ENCODE measurements at places on chromosomes 7 and 10.

DNA sequence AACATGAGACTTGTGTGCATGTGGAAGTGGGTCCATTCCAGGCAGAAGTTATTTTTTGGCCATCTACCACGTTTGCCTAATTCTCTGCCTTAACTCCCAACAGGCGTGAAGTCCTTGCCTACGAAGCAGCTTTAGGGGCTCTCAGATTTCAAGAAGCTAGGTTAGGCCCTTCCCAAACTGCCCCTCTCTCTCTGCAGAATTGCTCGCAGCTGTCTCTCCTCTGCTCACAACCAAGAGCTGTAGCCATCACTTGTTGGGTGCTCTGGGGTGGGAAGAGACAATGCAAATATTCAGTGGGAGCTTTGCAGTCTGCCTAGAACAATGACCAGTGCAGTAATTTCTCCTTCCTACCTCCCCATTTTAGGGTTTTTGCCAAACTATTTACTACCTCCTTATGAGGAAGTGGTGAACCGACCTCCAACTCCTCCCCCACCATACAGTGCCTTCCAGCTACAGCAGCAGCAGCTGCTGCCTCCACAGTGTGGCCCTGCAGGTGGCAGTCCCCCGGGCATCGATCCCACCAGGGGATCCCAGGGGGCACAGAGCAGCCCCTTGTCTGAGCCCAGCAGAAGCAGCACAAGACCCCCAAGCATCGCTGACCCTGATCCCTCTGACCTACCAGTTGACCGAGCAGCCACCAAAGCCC lies 24.9 kb downstream of the CYP17A1 start:
- DNase-seq: no peak

- no peak for DNase-seq
Observed at GRCh38 chr10:3702569-3702968, 82.4 kb downstream of the KLF6 start.

DNA sequence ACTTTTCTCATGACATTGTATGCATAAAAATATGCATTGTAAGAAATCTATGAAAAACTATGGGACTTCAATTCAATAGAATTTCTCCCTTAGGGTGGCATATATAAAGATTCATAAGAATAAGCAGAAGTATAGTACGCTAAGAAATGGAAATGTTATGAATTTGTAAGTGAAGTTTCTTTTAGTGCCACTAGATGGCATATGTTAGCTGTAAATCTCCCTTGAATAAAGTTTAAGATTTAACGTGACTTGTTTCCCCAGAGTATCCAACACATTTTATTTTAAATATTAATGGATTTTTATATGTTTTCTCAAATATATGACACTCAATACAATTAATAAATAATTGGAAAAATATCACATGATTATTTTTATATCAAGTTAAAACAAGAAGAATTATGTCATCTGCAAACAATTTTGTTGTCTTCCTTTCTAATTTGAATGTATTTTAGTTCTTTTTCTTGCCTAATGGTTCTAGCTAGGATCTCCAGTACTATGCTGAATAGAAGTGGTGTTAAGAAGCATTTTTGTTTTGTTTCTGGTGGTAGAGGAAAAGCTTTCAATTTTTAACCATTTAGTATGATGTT lies 287.2 kb downstream of the HGF start:
- no peak for DNase-seq

DNA sequence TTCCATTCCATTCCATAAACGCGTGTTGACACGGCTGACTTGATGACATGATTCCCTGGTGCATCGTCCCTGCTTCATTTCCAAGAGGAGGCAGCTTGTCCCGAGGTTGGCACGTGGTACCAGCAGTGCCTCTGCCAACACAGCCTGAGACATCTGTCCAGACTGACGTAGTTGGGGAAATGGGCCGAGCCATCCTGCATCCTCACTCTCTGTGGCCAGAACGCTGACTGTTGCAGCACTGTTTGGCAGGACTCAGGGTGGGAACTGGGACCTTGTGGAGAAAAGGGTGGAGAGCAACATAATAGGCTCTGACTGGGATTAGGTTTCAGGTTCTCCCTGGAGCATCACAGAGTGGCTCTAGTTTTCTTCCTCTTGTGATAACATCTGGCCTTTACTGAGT lies 118.6 kb upstream of the BTBD16 start:
- DNase-seq: no peak

DNA sequence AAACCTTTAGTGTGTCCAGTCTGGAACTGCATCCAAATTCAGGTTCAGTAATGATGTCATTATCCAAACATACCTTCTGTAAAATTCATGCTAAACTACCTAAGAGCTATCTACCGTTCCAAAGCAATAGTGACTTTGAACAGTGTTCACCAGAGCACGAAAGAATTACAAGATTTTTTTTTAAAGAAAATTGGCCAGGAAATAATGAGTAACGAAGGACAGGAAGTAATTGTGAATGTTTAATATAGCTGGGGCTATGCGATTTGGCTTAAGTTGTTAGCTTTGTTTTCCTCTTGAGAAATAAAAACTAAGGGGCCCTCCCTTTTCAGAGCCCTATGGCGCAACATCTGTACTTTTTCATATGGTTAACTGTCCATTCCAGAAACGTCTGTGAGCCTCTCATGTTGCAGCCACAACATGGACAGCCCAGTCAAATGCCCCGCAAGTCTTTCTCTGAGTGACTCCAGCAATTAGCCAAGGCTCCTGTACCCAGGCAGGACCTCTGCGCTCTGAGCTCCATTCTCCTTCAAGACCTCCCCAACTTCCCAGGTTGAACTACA lies 694 bp upstream of the FAS start:
- no peak for DNase-seq

GRCh38 chr7:97480772-97481390 lies 251.0 kb upstream of the TAC1 start:
- DNase-seq: no peak

DNA sequence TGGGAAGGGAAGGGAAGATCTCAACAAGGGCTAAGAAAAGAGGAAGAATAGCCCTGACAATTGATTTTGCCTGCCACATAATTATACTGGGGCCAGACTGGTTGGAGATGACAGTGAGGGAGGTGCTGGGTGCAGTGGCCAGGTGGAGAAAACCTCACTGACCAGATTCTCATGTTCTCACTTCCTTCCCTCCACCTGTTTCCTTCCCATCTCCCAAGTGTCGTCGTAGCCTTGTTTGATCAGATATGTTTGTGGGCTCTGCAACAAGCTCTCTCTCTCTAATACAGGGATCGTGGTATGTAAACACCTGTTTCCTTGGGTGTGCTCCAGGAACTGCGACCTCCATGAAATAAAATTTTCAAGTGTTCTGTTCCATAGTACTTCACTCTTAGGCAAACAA lies 60.2 kb downstream of the VCL start:
- no peak for DNase-seq

DNA sequence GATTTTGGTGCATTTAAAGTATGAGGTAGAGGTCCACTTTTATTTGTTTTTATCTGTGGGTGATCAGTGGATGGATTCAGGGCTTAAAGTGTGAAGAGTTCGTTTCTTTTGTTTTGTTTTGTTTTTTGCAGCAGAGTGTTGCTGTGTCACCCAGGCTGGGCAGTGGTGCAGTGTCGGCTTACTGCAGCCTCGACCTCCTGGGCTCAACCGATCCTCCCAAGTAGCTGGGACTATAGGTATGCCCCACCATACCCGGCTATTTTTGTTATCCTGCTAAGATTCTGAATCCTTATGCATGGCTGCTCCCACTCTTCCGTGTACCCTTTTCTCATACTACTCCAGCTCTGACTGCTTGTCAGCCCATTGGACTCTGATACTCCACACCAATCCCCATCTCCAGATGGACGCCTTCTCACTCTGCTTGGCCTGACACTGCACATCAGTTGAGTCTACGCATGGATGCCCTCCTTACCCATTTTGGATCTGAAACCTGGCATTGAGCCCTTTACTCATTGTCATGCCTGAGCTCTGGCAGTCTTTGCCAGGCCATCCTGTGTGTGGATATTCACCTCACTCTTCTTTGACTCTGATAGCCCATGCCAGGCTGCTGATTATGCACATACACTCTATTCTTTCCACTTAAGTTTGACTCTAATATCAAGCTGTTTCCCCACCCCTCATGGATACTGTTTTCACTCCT lies 119.5 kb downstream of the CCSER2 start:
- DNase-seq: no peak

DNA sequence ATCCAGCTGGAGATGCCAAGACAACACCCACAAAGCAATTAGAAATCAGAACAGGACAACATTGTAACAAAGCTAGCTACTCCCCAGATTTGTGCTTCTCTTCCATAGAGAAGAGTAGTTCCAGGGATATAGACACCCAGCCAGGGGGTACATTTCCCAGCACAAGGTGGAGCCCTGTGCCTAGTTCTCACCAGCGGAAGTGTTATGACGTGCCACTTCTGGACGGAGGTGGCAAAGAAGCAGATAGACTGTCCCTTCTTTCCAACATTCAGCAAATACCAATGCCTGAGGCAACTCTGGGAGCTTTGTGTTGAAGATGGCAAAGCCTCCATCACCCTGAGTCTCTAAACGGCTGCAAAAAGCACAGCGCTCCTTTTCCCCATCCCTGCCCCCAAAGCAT lies 23.4 kb upstream of the GSAP start:
- DNase-seq: no peak

GRCh38 chr7:35754741-35755140 lies 46.1 kb upstream of the SEPTIN7 start:
- DNase-seq: no peak

DNA sequence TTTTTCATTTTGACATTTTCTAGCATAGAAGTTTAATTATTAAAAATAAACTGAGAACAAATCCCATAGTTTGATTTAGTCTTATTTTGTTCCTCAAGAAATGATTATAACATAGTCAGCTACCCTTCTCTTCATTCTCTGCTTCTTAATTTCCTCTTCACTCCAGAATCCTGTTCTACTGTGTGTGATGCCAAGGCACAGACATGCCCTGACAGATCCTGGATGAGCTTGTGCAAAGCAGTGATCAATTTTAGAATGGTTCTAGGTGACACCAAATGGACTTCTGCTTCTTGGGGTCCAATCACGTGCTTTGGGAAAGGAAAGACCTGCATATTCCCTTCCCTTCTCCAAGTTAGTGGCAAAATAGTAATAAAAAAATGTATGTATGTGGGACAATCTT lies 665.6 kb downstream of the MAGI2 start:
- DNase-seq: no peak

Data from activated T-helper 1 cell treated with anti-CD3 and anti-CD28 coated beads, Interleukin-2, amount 50 U/mL, for 16 hours (primary cell).